ENCODE measurements at places on chromosomes 3 and 15.

DNA sequence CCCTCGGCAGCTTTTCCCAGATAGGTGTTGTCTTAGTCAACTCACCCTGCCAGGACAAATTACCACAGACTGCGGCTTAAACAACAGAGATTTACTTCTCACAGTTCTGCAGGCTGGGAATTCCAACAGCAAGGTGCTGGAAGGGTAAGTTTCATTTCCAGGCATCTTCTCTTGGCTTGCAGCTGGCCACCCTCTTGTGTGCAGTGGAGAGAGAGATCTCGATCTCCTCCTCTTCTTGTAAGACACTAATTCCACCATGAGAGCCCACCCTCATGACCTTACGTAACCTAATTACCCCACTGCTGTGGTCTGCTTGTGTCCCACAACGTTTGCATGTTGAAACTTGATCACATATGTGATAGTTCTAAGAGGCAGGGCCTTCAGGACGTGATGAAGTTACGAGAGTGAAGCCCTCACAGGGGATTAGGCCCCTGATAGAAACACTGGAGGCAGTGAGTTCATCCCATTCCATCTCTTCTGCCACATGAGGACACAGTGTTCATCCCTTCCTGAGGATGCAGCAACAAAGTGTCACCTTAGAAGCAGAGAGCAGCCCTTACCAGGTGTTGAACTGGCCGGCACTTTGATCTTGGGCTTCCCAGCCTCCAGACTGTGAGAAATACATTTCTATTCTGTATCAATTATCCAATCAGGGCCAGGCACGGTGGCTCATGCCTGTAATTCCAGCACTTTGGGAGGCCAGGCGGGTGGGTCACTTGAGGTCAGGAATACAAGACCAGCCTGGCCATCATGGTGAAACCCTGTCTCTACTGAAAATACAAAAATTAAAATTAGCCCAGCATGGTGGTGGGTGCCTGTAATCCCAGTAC is 247.7 kb downstream of the PLCL2 start:
- DNase-seq = no peak

GRCh38 chr3:72660270-72661114 is 187.8 kb downstream of the SHQ1 start:
- no peak for DNase-seq

- DNase-seq = no peak
These were observed 31.7 kb downstream of the SLC4A7 start for GRCh38 chr3:27452368-27453090.

DNA sequence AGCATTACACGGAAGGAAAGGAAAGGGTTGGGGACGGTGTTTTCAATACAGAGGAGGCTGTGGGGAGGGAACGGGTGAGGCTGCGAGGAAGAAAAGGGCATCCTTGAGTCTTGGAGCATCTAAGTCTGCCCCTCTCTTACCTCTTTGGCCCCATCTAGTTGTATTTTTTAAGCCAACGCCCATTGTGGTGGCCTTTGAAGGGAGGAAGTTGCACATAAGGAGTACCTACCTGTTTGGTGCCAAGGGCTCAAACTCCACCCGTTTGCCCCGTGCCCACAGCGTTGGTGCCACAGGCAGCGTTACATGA is 146.1 kb upstream of the UMPS start:
- DNase-seq = no peak

GRCh38 chr3:117762621-117763037 is 1053.0 kb downstream of the TUSC7 start:
- DNase-seq = no peak

DNA sequence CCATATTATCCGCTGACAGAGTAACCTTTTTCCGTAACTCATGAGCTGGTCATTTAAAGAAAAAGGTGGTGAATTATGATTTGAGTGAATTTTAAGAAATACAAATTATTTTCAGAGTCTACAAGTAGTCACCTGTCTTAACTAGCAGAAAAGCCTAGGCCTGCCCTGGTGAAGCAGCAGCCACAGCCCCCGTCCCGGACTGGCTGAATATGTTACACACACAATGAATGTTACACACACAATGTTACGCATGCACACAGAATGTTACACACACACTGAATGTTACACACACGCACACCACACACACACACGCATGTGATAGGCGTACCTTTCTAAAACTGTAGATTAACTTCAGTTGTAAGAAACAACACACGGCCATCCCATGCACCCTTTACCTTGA is 77.8 kb downstream of the VGLL4 start:
- DNase-seq = no peak

DNA sequence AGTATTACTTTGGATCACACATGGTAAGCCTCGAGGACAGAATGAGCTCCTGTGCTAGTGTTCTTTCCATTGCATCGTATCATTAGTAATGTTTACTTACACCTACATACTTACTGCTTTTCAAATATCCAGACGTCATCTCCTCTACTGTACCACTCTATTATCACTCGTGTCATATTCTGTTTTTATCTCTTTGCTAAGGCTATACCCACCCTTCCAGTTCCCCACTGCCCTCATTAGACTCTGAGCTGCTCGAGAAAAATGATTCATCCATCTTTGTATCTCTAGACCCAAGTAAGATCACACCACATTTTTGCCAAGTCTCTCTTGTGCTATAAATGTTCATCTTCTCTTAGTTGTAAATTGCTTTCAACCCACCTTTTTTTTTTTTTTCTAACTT is 245.7 kb downstream of the TIGIT start:
- no peak for DNase-seq
